Pulmonary artery endothelial cell (primary cell): ENCODE measurements at places on chromosomes 12 and 14. TPM values are rescaled to one million over a fixed set of nuclear protein-coding genes. Genes with fewer than 3 reads are reported as not detected.

DNA sequence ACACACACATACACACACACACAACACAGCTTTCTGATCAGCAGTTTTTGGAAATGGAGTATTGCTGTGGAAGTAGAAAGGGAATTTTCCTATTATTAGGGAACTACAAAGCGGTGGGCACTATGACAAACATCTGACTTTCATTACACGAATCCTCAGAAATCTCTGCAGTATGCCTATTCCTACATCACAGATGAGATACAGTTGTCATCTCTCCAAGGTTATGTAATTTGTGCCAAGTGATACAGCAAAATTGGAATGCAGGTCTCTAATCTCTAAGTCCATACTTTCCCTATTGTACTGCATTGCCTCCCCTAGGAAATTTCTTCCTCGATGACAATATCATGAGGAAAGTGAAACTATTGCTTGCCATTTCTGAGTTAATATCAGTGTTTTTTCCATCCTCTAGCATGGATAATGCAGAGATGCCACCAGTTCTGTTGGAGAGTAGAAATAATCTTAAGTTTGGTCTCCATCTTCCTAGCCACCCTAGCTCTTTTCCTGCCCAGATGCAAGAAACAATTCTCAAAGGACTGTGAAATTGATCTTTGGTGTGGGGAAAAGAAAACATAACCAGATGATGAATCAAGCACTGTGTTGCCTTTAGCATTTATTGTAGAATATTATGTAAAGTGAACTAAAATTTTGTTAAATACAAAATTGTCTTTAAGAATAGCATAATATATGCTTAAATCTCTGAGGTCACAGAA lies 94.7 kb downstream of the ERGIC2 start:
- DNase-seq, result no peak

DNA sequence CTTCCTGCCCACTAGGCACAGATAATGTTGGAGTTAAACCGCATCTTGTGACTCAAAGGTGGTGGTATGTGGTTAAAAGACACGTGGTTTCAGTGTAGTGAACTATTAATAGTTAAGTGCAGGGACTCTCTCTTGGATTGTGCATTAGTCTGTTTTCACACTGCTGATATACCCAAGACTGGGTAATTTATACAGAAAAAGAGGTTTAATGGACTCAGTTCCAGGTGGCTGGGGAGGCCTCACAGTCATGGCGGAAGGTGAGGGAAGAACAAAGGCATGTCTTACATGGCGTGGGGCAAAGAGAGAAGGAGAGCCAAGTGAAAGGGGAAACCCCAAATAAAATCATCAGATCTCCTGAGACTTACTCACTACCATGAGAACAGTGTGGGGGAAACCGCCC lies 362.3 kb downstream of the GLT1D1 start:
- DNase-seq, result no peak

DNA sequence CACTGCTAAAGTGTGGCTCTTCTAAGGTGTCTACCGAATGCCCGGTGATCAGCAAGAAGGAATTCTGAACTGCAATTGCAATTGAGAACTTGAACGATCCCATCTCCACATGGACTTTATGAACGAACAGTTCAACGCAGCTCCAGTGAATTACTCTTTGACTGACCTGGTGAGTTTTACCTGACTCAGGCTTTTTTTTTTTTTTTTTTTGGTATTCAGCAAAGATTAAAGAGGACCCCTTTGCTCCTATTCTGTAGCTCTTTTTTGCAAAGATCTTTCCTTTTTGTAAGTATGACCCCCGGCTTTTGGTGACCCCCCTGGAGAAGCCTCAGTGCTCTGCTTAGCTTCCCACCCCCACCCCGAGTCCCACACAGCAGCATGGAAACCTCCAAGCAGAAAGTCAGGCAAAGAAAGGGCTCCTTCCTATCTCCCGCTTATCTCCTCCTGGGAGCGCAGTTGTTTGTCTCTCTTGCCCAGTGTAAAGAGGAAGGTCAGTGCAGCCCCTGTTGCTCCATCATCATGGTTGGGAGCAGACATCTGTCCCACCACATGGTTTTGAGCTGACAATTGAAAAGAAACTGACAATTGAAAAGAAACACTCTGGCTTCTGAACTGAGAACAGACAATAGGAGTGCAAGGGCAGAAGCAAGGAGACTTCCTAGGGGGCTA lies 72.1 kb upstream of the DIO3 start:
- DNase-seq, result no peak

DNA sequence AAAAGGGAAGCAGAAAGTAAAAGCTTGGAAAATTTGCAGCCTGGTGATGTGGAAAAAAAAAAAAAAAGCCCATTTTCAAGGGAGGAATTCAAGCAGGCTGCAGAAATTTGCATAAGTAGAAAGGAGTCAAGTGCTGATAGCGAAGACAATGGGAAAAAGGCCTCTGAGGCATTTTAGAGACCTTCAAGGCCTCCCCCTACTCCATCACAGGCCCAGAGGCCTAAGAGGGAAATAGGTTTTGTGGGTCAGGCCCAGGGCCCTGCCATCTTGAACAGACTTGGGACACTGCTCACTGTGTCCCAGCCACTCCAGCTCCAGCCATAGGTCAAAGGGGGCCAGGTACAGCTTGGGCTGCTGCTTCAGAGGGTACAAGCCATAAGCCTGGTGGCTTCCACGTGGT lies 13.8 kb upstream of the PRKD1 start:
- DNase-seq, result no peak

DNA sequence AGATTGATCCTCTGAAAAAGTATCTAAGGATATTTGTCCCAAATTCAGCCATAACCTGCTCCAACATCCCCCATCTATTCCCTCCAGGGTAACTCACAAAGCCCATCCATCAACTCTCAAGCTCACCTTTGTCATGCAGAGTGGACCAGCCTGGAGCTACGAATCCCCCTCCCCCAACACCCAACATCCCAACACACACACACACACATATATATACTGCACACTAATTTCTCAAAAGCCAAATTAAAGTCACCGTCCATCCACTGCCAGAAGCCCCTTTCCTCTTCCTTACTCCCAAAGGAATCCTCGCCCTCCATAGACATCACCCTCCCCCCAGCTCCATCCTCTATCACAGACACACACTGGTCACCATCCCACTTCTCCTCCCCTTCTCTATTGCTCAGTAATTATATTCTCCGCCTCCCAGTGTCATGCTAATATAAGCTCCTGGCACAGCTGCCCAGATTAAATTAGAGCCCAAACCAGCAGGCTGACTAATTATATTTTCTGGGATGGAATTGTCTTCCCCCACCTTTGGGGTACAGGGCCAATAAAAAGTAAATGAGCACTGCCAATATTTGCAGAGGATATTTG lies 13.5 kb upstream of the TESPA1 start:
- no peak for DNase-seq

- no peak for DNase-seq
Measured at GRCh38 chr14:39107591-39107996, 4.6 kb upstream of the SEC23A start.

SLC25A47 gene
- 0.04 TPM in 1 of 2 replicates, not detected in the other for total RNA-seq

TMTC3 gene
- total RNA-seq, result 41.5 and 72.4 TPM in 2 replicates

TTC6 gene
- under 0.01 TPM in 1 of 2 replicates, not detected in the other for total RNA-seq

PLEK2 gene
- 10.4 and 11.9 TPM in 2 replicates for total RNA-seq

APOF gene
- not detected in 2 replicates for total RNA-seq

ARF3 gene
- 46.8 and 56.2 TPM in 2 replicates for total RNA-seq

SART3 gene
- total RNA-seq, result 74.3 and 77.2 TPM in 2 replicates

KRT82 gene
- not detected in 2 replicates for total RNA-seq
